ENCODE measurements at places on chromosomes 2 and 18. TPM values are rescaled to one million over a fixed set of nuclear protein-coding genes. Genes with fewer than 3 reads are reported as not detected.

CREG2 gene
- 0.59 TPM for total RNA-seq

GAREM2 gene
- total RNA-seq, result 3.0 TPM

- DNase-seq, result no peak
Observed at GRCh38 chr18:34970106-34970505, 71.1 kb upstream of the MAPRE2 start.

GRCh38 chr2:17580319-17580715, 39.8 kb downstream of the VSNL1 start:
- DNase-seq, result no peak

- no peak for DNase-seq
Observed at GRCh38 chr18:5620289-5620688, 76.5 kb upstream of the EPB41L3 start.

GRCh38 chr2:174235680-174236079, 12.7 kb downstream of the OLA1 start:
- no peak for DNase-seq

All from right atrium auricular region (tissue), 2 donors.